ENCODE measurements at places on chromosomes 16 and 17.

DNA sequence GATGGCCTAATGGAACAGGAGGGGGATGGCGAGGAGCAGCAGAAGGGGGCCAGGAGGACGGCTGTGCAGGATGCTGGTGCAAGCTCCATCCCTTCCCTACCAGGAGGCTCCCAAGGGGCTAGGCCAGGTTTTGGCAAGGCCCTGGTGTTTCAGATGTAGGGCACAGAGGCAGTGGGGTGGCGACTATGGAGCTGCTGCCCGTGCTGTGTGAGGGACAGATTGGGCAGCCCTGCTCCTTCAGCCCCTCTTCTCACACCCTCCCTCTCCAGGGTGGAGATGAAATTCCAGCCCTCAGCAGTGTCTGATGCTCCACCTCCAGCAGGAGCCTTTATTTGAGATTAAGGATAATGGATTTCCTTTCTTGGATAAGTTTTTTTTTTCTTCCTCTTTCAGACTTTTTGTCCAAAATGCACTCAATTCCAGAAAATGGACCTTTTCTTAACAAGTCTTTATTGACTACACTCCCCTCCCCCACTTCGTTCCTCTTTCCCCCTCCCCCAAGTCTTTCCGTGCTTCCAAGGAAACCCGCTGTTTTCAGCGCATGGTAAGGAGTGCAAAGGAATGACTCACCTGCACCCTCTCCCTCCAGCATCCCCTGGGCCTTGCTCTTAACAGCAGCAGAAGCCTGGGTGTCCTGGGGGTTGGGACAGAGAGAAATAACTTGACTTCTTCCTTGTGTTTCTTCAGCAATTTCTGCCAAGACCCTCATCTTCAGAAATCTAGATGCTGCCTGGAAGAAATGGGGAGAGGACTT is 95.2 kb downstream of the CCDC182 start:
- DNase-seq, result no peak

DNA sequence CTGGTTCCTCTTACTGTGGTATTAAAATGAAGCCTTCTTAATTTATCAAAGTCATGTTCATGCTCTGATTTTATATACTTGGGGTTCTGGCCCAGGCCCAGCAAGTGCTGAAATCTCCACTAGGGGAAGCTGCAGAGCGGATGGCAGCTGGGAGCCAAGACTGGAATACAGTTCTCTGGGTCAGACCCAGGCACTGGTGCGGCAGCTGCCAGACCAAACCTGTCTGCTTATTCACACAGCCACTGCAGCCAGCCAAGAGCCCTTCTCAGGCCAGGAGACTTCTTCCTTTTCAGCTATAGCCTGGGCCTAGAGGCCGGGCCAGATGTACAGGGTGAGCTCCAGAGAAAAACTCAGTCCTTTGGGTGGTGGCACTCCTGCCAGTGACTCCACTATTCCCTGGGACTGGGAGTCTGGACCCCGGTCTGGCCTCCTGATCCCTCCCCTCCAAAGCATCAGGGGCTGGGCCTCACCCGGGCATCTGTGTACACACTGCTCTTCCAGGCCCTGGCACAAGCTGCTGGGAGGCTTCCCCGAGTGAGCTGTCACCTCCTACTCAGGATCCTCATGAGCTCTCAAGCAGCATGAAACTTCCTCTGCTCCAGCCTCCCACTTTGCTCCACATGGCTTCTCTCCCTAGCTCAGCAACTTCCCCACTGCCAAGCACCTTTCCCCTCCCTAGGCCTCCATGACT is 24.4 kb downstream of the ATP6V0D1 start:
- no peak for DNase-seq

- no peak for DNase-seq
These were observed 228.8 kb downstream of the CDH11 start for GRCh38 chr16:64892835-64893785.

- no peak for DNase-seq
These were observed 61.4 kb downstream of the ZNF18 start for GRCh38 chr17:11935734-11936406.

- DNase-seq, result no peak
These were observed 5.9 kb downstream of the ZDHHC7 start for GRCh38 chr16:85005285-85006069.
